ENCODE measurements at places on chromosomes 7 and 10. TPM values are rescaled to one million over a fixed set of nuclear protein-coding genes. Genes with fewer than 3 reads are reported as not detected.

Gene ABCB1
- total RNA-seq: 60.6 TPM

Gene ZNF727
- total RNA-seq: not detected

- DNase-seq: no peak
Observed at GRCh38 chr7:52211930-52212329, 823.5 kb upstream of the POM121L12 start.

GRCh38 chr10:130425881-130426435 lies 289.8 kb downstream of the GLRX3 start:
- DNase-seq: no peak

DNA sequence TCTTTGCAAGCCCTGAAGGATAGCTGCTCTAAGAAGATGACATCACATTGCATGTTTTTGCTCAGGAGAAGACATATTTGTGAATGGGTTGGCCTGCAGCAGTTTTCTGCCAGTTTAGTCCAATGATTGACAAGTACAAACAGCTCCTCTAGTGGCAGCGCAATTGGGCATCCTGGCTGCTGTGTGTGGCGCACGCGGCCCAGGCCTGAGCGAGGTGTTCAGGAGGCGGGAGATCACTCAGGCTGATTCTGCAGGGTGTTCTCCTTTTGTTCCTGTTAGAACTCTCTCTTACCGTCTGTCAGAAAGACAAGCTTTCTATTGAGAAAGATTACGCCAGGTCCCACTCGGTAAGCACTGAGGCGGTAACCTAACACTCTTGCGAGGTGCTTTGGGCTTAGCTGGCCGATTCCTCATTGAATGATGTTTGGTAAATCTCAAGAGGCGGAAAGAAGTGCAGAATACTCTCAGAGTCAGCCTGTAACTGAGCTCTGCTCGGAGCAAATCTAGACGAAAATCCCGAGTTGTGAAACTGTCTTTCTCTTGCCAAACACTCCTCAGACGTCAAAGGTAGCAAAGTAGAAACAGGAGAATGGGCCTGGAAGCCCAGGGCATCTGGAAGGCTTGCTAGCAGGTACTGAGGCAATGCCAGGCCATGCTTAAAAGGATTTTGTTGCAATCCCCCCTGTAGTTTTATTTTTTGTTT lies 219.2 kb upstream of the BMPER start:
- DNase-seq: no peak

DNA sequence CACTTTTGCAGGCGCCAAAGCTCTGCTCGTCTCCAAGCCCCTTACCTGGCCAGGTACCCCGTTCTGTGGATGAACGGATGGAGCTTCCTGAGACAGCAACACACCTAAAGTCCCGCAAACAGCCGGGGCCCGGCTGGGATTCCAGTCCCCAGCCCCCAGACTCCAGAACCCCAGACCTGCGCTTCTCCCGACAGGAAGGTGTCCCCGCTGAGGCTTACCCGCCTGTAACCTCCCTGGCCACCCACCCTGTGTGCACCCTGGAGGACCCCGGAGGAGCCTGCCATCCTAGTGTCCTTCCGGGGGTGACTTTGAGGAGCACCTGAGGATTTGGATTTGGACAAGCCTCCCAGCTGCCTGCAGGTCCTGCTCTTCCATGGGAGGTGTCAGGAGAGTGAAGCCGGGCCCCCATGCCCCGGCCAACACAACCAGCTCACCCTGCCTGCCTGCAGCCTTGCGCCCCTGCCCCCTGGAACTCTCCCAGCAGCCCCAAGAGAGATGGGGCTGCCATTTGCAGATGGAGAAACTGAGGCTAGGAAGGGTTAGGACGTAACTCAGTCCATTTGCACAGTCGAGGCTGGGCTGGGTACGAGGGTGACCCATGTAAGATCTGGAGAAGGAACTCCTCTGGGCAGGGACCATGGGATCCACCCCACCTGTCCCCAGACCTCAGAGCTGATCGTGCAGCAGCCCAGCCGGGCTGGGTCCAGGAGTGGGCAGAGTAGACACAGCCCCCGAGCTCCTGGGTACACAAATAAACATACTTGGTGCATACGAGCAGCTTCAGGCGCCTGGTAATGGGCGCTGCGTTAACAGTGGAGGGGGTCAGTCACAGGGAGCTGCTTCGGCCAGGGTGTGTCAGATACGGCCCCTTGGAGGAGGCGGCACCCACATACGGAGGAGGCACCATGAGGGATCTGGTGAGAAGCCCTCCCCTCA lies 31.9 kb downstream of the UNCX start:
- no peak for DNase-seq

DNA sequence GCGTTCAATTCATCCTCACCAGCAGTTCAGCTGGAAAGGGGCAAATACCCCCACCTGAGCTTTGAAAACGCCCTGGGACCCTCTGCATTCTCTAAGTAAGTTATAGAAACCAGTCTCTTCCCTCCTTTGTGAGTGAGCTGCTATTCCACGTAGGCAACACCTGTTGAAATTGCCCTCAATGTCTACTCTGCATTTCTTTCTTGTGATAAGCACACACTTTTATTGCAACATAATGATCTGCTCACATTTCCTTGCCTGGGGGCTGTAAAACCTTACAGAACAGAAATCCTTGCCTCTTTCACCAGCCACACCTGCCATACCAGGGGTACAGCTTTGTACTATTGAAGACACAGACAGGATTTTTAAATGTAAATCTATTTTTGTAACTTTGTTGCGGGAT lies 155.8 kb upstream of the LANCL2 start:
- DNase-seq: no peak

DNA sequence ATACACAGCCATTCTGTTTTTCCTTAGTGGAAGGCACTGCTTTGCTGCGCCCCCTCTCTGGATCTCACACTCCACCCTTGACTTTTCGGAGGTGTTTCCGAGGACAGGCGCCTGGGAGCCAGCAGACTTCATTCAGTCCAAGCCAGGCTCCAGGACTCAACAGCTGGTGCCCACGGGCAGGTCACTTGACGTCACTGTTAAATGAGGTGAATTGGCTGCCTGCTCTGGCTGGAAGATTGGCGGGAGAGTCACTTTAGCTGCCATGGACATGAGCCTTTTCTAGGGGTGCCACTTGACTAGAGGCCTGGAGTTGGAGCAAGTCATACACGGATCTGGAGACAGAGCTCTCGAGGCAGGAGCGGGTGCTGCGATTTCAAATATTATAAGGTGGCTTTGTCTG lies 3.2 kb downstream of the HTRA1 start:
- no peak for DNase-seq

GRCh38 chr10:36765782-36766414 lies 359.5 kb upstream of the ANKRD30A start:
- no peak for DNase-seq

DNA sequence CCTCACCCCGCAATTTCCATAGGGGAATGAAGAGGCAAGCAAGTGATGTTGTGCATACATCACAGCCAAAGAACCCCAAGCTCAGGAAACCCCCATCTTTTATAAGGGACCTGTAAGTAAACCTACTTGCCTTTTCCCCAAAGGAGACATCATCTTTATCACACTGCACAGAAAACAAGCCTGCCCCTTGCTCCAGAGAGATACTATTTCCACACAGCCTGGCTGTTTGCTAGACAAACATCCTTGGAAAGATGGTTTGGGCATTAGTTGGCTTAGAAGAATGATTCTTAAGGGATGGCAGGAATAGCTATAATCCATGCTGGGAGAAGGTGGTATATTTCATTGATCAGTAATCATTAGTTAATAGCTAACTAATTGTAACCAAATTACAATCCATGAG lies 123.7 kb upstream of the SEC61G start:
- no peak for DNase-seq

GRCh38 chr7:132904209-132904608 lies 177.7 kb downstream of the CHCHD3 start:
- no peak for DNase-seq

DNA sequence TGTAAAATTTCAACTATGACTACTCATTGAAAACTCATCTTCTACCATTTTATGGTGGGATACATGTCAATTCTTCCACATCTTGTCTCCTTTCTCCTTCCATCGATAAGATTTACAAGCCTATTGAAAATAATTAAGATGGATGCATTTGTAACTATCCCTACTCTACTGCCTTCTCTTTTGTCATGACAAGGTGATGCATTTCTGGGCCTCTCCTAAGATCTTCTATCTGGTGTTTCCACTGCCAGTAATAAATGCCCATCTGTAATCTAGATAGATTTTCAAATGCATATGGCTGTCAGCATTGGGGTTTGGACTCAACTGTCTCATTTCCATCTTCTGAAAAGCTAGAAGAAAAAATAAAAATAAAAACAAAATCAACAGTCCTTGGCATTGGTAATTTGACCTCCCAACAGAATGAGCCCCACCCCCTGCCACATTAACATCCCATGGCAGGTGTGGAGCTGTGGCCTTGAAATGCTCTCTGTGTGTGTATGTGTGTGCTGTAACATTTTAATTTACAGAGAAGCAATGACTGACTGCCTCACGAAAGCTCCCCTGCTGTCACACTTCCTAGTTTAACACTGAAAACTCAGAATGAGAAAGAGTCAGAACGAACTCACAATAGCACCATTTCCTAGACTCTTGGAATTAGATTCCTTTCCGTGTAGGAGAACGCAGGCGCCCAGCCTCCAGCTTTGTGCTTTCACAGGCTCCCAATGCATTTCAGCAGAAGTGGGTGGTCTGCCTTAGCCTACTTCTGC lies 74.2 kb downstream of the RHOBTB1 start:
- DNase-seq: no peak
